ENCODE measurements at places on chromosomes 6 and 20. TPM values are rescaled to one million over a fixed set of nuclear protein-coding genes. Genes with fewer than 3 reads are reported as not detected.

DNA sequence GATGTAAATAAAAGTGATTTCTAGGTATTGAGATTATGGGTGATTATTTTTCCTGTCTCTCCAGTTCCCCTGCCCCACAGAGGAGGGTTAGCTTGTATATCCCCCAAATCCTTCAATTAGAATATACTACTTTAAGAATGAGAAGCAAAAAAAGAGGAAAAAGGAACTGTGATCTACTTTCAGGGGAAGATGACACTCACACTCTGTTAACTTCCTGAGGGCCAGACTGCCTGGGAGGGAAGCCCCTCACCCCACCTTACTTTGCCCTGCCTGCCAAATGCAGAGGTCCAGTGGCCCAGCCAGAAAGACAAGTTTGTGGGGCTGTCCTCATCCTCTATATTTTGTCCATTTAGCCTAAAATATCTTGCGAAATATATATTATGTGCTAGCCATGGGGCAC lies 9.2 kb upstream of the LY86 start:
- no peak for DNase-seq

DNA sequence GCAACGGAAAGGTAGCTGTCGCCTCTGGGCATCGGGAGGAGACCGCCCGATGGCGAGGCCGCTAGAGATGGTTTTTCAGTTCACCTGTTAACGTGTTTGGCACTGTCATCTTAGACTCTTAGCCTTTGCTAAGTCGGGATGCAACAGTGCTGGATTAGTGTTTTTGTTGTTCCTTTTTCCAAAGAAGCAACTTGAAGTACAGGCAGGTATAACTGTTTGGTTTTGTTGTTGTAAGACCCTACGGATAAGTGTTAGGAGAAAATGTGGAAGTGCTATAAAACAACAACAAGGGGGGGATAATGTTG lies 723 bp downstream of the MANEA start:
- no peak for DNase-seq

WFDC2 gene
- total RNA-seq = 1.4 TPM

RFX6 gene
- total RNA-seq = not detected

MRPS10 gene
- 63.0 TPM for total RNA-seq

All from left ventricle myocardium superior (tissue), 1 donor.